ENCODE measurements at places on chromosomes 2 and 18.
A peak's percentile ranks its signal among the peaks of the same experiment; 100 is the strongest.

GRCh38 chr2:28276076-28276618 lies 116.5 kb upstream of the FOSL2 start:
- no peak overlapping the region for H3K27ac ChIP-seq
- peaks cover 38% of the 10 kb centered on the region for H3K4me1 ChIP-seq
- no peak overlapping the region for H3K4me3 ChIP-seq
- no peaks in the 10 kb centered on the region for H3K36me3 ChIP-seq
- peak; percentile 32 for DNase-seq
- no peaks in the 10 kb centered on the region for H3K27me3 ChIP-seq

- H3K4me1 ChIP-seq: no peaks in the 10 kb centered on the region
- H3K36me3 ChIP-seq: no peaks in the 10 kb centered on the region
- no peak overlapping the region for H3K4me3 ChIP-seq
- DNase-seq: no peak
Observed at GRCh38 chr2:152523091-152523490, 188.1 kb downstream of the FMNL2 start.

GRCh38 chr2:66661253-66662173 lies 226.6 kb downstream of the MEIS1 start:
- H3K27ac ChIP-seq: no peak overlapping the region
- DNase-seq: no peak
- no peaks in the 10 kb centered on the region for H3K27me3 ChIP-seq
- no peaks in the 10 kb centered on the region for H3K4me1 ChIP-seq

GRCh38 chr2:74414881-74415761 lies 6.3 kb downstream of the C2orf81 start:
- no peaks in the 10 kb centered on the region for H3K36me3 ChIP-seq
- peak overlapping the region; percentile 38 for H3K27ac ChIP-seq
- H3K27me3 ChIP-seq: peaks cover 18% of the 10 kb centered on the region
- H3K4me3 ChIP-seq: peak overlapping the region; percentile 54

- no peak for DNase-seq
- no peak overlapping the region for H3K4me3 ChIP-seq
- H3K36me3 ChIP-seq: no peaks in the 10 kb centered on the region
- no peaks in the 10 kb centered on the region for H3K4me1 ChIP-seq
Observed at GRCh38 chr2:225493420-225494099, 94.0 kb downstream of the NYAP2 start.

GRCh38 chr2:152161598-152161997 lies 14.0 kb downstream of the STAM2 start:
- H3K36me3 ChIP-seq: peaks cover 5% of the 10 kb centered on the region
- no peaks in the 10 kb centered on the region for H3K4me1 ChIP-seq
- no peak overlapping the region for H3K27ac ChIP-seq
- H3K4me3 ChIP-seq: no peak overlapping the region
- H3K27me3 ChIP-seq: no peaks in the 10 kb centered on the region

GRCh38 chr2:148528356-148529064 lies 116.0 kb upstream of the EPC2 start:
- H3K27ac ChIP-seq: no peak overlapping the region
- no peak for DNase-seq
- H3K36me3 ChIP-seq: no peaks in the 10 kb centered on the region

DNA sequence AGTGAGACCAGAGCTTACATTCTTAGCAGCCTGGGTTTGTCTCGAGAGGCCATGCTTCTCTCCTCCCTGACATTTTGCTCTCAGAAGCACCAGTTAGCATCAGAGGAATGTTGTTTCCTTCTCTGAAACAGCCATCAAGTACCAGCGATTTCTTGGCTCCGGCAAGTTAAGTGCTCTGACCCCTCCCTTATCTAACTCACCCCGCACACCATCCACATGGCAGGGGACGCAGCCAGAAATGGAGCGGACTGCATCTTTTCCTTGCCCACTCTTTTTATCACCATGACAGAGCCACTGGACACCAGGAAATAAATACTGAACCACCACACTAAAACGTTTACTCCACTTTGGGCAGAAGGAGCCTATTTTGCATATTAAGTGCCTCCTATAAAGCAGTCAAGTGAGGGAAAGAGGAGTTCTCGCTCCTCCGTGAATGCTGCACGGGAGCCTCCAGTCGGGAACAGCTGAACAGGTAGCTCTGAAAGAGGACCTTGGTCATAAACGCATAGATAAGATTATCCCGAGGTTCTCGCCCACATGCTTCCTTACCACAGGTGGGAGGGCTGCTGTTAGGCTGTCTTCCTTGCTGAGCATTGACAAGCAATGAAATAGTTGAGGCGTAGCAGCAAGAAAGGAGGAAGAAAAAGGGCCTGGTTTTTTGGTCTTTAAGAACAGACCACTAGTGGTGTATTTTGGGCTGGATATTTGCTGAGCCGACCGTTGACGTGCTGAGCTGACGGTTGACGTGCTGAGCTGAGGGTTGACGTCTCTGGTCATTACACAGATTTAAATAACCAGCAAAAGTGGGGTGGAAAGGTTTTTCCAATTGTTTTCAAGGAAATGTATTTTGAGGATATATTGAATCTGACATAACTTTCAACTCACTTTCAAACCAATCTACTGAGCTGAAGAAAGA lies 71.4 kb upstream of the ITGB6 start:
- H3K27ac ChIP-seq: peak overlapping the region; percentile 85
- peak; percentile 84 for DNase-seq
- no peaks in the 10 kb centered on the region for H3K27me3 ChIP-seq
- H3K36me3 ChIP-seq: peaks cover 4% of the 10 kb centered on the region

DNA sequence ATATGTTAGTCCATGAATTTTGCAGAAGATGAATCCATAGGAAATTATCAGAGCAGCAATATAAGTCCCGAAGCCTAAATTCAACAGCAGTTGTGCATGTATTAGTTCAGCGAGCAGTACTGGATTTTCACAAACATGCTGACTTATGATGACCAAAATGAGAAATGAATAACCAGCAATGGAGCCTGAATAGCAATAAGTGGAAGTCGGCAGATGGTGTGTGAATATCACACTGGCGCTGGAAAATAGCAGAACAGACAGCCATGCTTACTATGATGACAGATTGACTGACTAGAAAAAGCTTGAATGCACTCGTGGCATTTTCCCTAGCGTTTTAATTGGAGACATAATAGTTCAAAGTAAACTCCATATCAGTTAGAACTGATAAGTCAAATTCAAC lies 1114.5 kb downstream of the DSC3 start:
- no peak overlapping the region for H3K27ac ChIP-seq
- no peaks in the 10 kb centered on the region for H3K36me3 ChIP-seq
- no peak overlapping the region for H3K4me3 ChIP-seq
- H3K27me3 ChIP-seq: no peaks in the 10 kb centered on the region
- H3K4me1 ChIP-seq: no peaks in the 10 kb centered on the region

GRCh38 chr2:150484461-150485021 lies 2.9 kb downstream of the RND3 start:
- H3K27me3 ChIP-seq: no peaks in the 10 kb centered on the region
- H3K4me3 ChIP-seq: peak overlapping the region; percentile 77
- DNase-seq: no peak
- H3K36me3 ChIP-seq: peaks cover 8% of the 10 kb centered on the region
- H3K27ac ChIP-seq: peak overlapping the region; percentile 99

DNA sequence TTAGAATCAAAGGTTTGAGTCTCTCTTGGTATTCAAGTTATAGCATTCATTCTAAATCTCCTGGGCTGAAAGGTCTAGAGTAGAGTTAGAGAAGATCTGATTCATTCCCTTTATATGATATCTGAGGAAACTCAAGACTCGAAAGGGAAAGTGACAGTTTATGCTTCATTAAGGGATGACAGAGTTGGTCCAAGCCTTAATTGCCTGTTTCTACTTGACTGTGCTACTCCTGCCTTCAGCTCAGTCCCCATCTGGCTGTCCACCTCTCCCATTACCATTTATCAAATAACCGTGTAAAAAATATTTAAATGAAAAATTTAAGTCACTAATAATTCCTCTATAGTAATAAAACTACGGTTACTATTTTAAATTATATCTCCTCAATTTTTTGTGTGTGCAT lies 537.1 kb upstream of the MEX3C start:
- no peak for DNase-seq
- H3K36me3 ChIP-seq: no peaks in the 10 kb centered on the region
- no peaks in the 10 kb centered on the region for H3K4me1 ChIP-seq
- no peaks in the 10 kb centered on the region for H3K27me3 ChIP-seq
- no peak overlapping the region for H3K27ac ChIP-seq

GRCh38 chr2:151357359-151357758 lies at the start of gene TNFAIP6:
Gene TNFAIP6, plus strand, starts transcription at chr2:151357592. Its CDS starts 75 bp downstream, at chr2:151357667.
- H3K27ac ChIP-seq: no peak within 1 kb of the TSS
- H3K36me3 ChIP-seq: no peaks in the 10 kb centered on the region
- no peaks in the 10 kb centered on the region for H3K27me3 ChIP-seq

GRCh38 chr2:149861034-149861433 lies 273.5 kb upstream of the MMADHC start:
- no peaks in the 10 kb centered on the region for H3K4me1 ChIP-seq
- no peaks in the 10 kb centered on the region for H3K36me3 ChIP-seq

- H3K27me3 ChIP-seq: no peaks in the 10 kb centered on the region
- peak; percentile 19 for DNase-seq
- peaks cover 14% of the 10 kb centered on the region for H3K4me1 ChIP-seq
- H3K4me3 ChIP-seq: no peak overlapping the region
- no peaks in the 10 kb centered on the region for H3K36me3 ChIP-seq
- no peak overlapping the region for H3K27ac ChIP-seq
Observed at GRCh38 chr2:9703085-9703678, 72.4 kb upstream of the YWHAQ start.

GRCh38 chr2:100935372-100935752 lies 66.7 kb upstream of the RPL31 start:
- no peak overlapping the region for H3K27ac ChIP-seq
- H3K36me3 ChIP-seq: peaks cover 38% of the 10 kb centered on the region
- no peaks in the 10 kb centered on the region for H3K27me3 ChIP-seq
- H3K4me3 ChIP-seq: no peak overlapping the region

DNA sequence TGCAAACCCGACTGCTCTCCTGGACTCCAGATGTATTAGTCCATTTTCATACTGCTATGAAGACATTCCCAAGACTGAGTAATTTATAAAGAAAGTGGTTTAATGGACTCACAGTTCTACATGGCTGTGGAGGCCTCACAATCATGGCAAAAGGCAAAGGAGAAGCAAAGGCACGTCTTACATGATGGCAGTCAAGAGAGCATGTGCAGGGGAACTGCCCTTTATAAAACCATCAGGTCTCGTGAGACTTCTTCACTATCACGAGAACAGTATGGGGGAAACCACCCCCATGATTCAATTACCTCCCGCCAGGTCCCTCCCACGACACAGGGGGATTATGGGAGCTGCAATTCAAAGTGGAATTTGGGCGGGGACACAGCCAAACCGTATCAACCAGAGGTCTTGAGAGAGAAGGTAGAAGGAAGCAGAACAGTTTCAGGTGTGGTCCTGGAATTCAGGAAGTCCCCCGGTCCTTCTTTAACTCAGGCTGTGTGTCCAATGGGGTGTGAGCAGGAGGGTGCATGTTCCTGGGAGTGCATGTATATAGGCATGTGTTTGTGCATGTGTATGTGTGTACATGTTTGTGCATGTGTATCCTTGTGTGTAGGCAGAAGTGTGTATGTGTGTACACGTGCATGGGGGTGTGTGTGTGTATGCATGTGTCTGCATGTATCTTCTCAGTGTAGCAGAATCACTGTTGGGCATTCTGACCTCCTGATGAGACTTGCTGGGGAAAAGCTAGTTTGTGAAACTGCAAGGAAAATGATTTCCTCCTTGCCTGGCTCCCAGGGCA lies 46.2 kb downstream of the GREB1 start:
- no peaks in the 10 kb centered on the region for H3K36me3 ChIP-seq
- peaks cover 3% of the 10 kb centered on the region for H3K4me1 ChIP-seq
- no peaks in the 10 kb centered on the region for H3K27me3 ChIP-seq
- H3K4me3 ChIP-seq: no peak overlapping the region

- peak; percentile 20 for DNase-seq
- H3K27me3 ChIP-seq: no peaks in the 10 kb centered on the region
- H3K4me3 ChIP-seq: no peak overlapping the region
- H3K36me3 ChIP-seq: no peaks in the 10 kb centered on the region
Observed at GRCh38 chr2:148928395-148928794, 53.4 kb downstream of the KIF5C start.

DNA sequence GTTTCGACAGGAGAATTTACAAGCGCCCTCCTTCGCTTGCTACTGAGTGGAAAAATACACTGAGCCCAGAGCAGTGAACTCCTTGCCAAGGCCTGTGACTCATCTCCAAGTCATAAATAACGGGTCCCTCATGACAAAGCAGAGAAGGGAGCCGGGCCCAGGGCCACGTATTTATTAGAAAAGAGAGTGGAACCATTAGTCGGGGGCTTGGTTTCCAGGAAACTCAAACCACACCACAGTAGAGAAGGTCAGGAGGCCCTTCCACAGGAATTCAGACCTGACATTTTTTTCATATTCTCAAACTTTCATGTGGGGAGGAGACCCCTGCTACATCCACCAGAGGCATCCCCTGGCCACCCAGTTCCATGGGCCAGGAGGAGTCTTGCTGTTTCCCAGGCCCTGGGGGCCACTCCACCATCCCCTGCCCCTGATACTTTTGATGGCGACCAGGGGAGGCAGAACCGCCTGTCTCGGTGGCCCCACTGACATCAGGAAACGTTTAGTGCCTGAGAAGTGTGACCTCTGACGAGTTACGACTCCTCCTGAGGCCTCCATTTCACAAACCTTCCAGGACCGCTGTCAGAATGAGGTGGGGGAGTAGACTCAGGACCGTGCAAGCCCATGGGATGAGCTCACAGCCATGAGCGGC lies 289.7 kb downstream of the DYSF start:
- peaks cover 6% of the 10 kb centered on the region for H3K4me1 ChIP-seq
- H3K27me3 ChIP-seq: no peaks in the 10 kb centered on the region

DNA sequence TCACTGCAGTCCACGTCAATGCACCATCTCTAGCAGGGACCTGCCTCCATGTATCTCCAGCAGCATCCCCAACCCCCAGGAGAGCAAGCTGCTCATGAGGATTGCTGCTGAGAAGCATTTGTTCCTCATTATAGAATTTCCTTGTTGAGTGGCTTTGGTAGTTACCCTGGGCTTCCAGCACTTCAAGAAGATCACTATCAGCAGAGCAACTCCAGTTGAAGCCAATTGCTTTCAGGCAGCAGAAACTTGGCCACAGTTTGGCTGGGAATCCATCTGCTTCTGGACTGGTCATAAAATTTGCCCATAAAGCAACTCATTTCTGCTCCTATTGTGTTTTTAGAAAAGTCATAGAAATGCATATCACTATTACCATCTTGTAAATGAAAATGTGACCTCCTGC lies 17.4 kb downstream of the TRPM8 start:
- H3K4me1 ChIP-seq: no peaks in the 10 kb centered on the region
- no peaks in the 10 kb centered on the region for H3K36me3 ChIP-seq
- H3K27me3 ChIP-seq: peaks cover 36% of the 10 kb centered on the region
- H3K4me3 ChIP-seq: no peak overlapping the region
- H3K27ac ChIP-seq: no peak overlapping the region

- no peak for DNase-seq
- H3K27ac ChIP-seq: peak overlapping the region; percentile 61
- no peaks in the 10 kb centered on the region for H3K36me3 ChIP-seq
- H3K27me3 ChIP-seq: peaks cover 4% of the 10 kb centered on the region
Observed at GRCh38 chr2:10305254-10305635, 2.5 kb downstream of the HPCAL1 start.

DNA sequence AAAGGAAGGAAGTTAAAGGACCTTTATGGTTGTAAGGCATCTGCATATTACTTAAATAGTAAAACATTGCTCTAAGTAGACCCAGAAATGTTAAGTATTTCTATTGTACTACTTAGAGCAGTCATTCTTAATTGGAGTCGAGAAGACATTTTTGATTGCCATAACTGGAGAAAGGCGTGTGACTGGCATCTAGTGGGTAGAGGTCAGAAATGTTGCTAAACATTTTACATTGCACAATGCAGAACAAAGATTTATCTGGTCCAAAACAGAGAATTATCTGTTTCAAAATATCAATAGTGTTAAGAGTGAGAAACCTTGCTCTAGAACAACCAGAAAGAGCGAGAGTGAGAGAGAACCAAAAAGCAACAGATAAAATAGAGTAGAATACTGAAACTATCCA lies 23.3 kb upstream of the ROCK1 start:
- H3K4me3 ChIP-seq: no peak overlapping the region
- H3K4me1 ChIP-seq: no peaks in the 10 kb centered on the region
- H3K36me3 ChIP-seq: no peaks in the 10 kb centered on the region
- H3K27ac ChIP-seq: no peak overlapping the region
- no peak for DNase-seq

Data from large intestine (tissue), 12 donors.